ENCODE measurements at places on chromosomes 5 and 9.

- no peak for DNase-seq
Observed at GRCh38 chr5:56512313-56512996, 279.3 kb upstream of the ANKRD55 start.

GRCh38 chr5:159874263-159874662, 42.0 kb upstream of the ADRA1B start:
- no peak for DNase-seq

DNA sequence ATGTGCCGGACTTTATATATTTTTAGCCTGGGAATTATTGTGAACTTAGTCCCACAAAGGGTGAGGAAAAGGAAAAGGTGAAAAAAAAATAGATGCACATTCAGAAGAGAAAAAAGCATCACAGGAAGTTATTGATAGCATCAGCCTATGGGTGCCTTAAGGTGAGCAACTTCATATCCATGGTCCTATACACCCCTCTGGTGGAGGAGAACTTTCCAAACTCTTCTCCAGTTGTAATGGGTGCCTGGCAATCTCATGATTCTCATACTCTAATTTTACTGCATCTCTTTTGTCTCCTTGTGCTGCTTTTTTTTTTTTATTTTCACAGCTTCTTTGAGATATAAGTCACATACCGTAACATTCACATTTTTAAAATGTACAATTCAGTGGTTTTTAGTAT, 107.4 kb downstream of the JAKMIP2 start:
- no peak for DNase-seq

DNA sequence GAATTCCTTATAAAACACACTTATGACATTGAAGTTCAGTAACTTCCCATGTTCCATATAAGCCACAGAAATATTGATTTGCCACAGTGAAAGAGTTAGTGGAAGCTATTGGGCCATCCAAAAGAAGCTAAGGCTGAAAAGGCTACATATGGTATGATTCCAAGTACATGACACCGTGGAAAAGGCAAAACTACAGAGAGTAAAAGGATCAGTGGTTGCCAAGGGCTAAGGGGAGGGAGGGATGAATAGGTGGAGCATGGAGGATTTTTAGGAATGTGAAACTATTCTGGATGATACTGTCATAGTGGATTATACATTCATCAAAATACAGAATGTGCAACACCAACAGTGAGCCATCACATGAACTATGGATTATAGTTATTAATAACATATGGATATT, 109.7 kb downstream of the F2RL2 start:
- no peak for DNase-seq

GRCh38 chr5:32760091-32760509, 49.0 kb downstream of the NPR3 start:
- DNase-seq, result no peak

DNA sequence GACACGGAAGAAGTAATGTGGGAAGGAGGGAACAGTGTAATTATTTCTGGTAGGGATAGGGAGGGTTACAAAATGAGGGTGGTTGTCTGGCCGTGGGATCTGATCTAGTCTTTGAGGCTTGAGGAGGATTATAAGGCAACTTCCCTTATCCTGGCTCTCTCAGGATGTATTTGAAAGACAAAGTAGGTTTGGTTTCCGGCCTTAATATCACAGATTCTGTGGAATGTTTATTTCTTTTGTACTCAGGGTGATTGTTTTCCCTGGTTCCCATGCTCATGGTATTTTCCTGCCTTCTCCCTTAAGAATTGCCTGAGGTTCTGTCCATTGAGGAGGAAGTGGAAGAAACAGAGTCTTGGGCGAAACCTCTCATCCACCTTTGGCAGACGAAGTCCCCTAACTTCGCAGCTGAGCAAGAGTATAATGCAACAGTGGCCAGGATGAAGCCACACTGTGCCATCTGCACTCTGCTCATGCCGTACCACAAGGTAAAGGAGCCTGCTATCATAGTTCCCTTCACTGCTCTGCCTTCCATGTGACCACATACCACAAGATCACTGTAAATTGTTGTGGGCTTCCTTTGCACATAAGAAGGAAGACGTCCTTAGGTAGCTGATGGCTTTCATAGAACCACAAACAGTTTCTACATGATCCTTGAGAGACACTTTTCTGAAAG, 253.8 kb downstream of the KDM4C start:
- DNase-seq, result no peak

DNA sequence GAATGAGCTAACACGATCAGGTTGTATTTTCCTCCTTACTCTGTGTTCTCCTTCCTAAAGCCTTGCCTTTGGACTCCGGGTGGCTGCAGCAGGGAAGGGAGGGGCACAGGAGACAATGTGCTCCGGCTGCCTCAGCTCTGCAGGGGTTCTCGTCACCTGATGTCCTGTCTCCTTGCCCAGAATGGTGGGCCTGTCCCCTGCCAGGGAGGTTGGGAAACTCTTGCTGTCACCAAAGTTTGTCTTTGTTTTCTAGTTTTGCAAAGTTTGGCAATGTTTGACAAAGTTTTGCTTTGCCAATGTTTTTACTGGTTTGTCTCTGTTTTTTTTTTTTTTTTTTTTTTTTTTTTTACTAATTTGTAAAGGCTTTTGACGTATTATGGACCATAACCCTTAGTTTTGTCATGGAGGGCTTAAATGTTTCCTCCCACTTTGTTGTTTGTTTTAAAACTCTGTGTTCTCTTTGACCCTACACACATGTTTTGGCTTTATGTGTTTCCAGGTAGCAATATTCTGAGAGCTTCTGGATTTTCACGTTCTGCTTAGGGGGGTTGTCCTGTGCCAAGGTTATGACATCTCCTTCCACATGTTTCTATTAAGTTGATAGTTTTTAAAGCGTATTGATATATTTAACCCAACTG, 49.3 kb downstream of the GADD45G start:
- DNase-seq, result no peak

- no peak for DNase-seq
Observed at GRCh38 chr5:147203213-147203612, 31.6 kb upstream of the STK32A start.
